ENCODE measurements at places on chromosomes 3 and 15. TPM values are rescaled to one million over a fixed set of nuclear protein-coding genes. Genes with fewer than 3 reads are reported as not detected.

DNA sequence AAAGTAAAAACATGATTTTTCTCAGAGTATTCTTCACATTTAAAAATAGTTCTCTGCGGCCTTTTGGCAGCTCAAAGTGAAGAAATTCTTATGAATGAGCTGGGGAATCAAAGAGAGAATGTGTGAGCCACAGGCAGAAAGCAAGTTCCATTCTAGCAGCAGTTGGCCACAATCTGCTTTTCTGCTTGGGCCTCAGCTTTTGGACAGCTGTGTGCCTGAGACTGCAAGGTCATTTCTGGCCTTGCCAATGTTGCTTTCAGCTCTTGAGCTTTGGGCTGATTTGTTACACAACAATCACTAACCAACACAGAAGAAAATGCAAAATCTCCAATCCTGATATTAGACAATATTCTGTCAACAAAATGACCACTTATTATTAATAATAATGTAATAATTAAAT, 14.4 kb upstream of the TM4SF4 start:
- no peaks in the 10 kb centered on the region for H3K36me3 ChIP-seq
- H3K4me3 ChIP-seq: no peak overlapping the region
- no peaks in the 10 kb centered on the region for H3K4me1 ChIP-seq
- H3K27ac ChIP-seq: no peak overlapping the region
- no peak for DNase-seq
- peaks cover 11% of the 10 kb centered on the region for H3K27me3 ChIP-seq

DNA sequence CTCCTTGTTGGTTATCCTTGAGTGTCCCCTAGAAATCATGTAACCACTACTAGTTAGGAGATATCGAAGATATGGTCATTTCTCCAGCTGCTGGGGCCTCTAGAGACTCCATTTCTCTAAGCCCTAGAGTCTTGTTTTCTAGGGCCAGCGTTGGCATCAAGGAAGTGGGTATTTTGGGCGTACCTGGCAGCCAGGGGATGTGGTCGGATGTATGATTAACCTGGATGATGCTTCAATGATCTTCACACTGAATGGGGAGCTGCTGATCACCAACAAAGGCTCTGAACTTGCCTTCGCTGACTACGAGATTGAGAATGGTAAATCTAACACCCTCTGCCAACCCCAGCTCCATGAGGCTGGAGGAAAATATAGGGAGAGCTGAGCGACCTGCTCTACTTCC, 325.5 kb downstream of the RYR3 start:
- H3K36me3 ChIP-seq: no peaks in the 10 kb centered on the region
- H3K27me3 ChIP-seq: no peaks in the 10 kb centered on the region
- no peaks in the 10 kb centered on the region for H3K4me1 ChIP-seq
- no peak overlapping the region for H3K4me3 ChIP-seq

CAND2 gene
- total RNA-seq: 1.6 TPM

KBTBD13 gene
- not detected for total RNA-seq

DNA sequence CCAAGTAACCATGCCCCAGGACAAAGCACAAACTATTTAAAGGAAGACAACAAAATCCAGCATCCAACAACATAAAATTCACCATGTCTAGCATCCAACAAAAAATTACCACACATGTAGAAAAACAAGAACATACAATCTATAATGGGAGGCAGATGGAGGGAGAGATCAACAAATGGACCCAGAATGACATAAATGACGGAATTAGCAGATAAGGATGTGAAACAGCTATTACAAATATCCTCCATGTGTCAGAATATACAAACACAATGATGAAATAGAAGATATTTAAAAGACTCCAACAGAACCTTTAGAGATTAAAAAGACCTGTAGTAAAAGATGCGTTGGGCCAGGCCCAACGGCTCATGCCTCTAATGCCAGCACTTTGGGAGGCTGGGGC, 10.8 kb downstream of the LYSMD4 start:
- no peak for DNase-seq
- H3K27ac ChIP-seq: no peak overlapping the region
- no peak overlapping the region for H3K4me3 ChIP-seq
- H3K36me3 ChIP-seq: no peaks in the 10 kb centered on the region
- peaks cover 39% of the 10 kb centered on the region for H3K4me1 ChIP-seq

SIDT1 gene
- total RNA-seq: 11.3 TPM

DNA sequence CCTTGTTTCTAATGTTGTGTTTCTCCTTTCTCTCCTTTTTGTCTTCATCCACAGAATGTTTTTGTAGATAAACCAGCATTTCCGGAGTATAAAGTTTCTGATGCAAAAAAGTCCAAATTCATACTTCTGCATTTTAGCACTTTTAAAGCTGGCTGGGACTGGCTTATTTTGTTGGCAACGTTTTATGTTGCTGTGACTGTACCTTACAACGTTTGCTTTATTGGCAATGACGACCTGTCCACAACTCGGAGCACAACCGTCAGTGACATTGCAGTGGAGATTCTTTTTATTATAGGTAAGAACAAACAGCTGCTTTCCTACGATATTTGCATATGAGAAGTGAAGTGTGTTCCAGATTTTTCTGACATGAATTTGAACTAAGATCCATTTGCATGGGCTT, 199.4 kb downstream of the KCNH8 start:
- DNase-seq: no peak
- H3K27ac ChIP-seq: no peak overlapping the region
- no peaks in the 10 kb centered on the region for H3K4me1 ChIP-seq
- H3K27me3 ChIP-seq: no peaks in the 10 kb centered on the region
- no peaks in the 10 kb centered on the region for H3K36me3 ChIP-seq

DNA sequence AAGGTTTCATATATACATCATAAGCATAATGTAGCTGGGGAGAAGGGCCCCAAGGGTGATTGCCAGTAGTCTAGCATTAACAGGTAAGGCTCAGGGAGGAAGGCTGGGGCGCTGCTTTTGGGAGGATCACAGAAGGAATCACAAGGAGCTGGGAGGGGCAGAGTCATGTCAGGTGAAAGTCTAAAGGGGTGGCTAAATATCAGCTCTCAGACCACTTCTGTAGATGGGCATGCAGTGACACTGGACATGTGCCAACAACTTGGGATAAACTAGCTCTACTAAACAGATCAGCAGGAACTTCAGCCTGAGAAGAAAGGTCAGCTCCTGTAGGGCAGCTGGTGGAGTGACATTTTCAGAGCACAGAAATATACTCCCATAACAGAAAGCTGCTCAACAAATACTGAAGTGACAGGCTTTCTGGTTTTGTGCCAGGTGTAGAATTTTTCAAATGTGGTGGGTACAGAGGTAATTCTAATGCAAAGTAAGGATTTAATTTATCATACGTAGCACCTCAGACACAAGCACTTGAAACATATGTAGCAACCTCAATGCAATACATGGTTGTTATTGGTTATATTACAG, 79.4 kb downstream of the PEX5L start:
- no peak overlapping the region for H3K4me3 ChIP-seq
- no peak overlapping the region for H3K27ac ChIP-seq
- H3K36me3 ChIP-seq: no peaks in the 10 kb centered on the region
- no peaks in the 10 kb centered on the region for H3K4me1 ChIP-seq

Data from activated CD4-positive, alpha-beta memory T cell treated with anti-CD3 and anti-CD28 coated beads for 36 hours (primary cell).